ENCODE measurements at places on chromosomes 5 and 9. TPM values are rescaled to one million over a fixed set of nuclear protein-coding genes. Genes with fewer than 3 reads are reported as not detected.
A peak's percentile ranks its signal among the peaks of the same experiment; 100 is the strongest.

Gene GPRIN1
- total RNA-seq, result 5.9 TPM

Gene GADD45G
- total RNA-seq, result 68.6 TPM

Gene ALDH1A1
- total RNA-seq, result not detected

Gene RGS7BP
- total RNA-seq, result not detected

DNA sequence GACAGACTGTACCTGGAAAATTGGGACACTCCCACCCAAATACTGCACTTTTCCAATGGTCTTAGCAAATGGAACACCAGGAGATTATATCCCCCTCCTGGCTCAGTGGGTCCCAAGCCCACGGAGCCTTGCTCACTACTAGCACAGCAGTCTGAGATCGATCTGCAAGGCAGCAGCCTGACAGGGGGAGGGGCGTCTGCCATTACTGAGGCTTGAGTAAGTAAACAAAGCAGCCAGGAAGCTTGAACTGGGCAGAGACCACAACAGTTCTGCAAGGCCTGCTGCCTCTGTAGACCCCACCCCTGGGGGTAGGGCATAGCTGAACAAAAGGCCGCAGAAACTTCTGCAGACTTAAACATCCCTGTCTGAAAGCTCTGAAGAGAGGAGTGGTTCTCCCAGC, 260.0 kb upstream of the ST8SIA4 start:
- no peak for DNase-seq

DNA sequence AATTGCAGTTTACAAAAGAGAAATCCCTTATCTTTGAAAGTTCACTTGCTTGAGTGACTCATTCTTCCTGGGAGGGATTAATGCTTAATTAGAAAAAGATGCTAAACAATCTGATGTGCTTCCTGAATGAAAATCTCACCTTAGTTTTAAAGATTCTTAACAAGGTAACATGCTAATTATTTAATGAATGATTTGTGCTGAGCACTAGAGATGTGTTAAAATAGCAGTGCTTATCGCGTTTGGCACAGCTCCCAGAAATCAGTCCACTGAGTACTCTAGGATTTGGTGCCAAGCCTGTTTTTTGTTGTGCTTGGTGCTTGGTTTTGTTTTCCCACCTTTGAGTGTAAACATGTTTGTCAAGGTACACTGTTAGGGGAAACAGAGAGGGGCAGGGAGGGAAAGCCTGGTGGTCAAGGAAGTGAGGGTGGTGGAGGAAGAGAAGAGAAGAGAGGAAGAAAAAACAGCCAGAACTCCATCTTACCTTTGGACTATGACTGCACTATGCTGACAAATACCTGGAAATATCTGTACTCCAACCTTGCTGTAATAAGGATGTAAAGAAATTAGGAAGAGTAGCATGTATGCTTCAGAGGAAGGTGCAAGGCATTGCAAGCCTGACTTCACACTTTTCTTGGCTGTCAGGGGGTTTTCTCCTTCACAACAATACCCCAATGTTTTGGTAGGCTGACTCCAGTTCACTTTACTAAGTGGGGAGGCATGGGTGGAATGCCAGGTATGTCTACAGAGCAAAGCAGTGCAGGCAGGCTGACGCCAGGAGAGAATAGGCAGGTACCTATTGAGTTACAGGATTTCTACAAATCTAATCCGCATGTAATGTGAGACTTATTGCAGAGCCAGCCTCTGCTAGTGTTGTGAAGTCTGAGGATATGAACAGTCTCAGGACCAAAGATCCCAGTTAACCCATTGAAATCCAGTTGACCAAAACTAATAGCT, 157.2 kb upstream of the ISL1 start:
- no peak for DNase-seq

DNA sequence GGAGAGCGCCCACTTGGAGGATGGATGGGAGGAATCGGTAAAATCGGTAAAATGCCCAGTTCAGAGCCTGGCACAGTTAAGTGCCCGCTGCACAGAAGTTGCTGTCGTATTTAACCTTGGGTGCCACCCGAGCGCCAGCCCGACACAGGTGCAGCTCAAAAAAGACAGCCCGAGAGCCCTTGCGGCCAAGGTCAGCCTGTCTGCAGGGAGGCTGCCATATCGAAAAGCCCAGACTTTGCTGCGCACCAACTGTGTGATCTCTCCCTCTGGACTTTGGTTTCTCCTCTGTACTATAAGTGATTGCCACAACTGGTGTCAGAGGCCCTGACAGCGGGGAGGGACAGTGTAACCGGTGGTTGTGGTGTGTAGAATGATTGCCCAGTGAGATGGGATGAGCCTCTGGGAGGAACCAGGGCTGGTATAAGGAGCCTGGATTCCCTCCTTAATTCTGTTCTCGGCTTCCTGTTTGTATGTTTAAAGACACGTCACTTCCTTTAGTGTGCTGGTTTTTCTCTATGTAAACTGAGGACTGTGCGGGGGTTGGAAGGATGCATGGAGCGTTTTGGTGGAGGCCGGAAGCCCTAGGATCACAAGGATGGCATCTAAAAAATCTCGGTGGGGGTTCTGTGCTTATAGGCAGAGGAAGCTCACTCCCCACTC, 792 bp downstream of the NTMT1 start:
- no peak for DNase-seq

DNA sequence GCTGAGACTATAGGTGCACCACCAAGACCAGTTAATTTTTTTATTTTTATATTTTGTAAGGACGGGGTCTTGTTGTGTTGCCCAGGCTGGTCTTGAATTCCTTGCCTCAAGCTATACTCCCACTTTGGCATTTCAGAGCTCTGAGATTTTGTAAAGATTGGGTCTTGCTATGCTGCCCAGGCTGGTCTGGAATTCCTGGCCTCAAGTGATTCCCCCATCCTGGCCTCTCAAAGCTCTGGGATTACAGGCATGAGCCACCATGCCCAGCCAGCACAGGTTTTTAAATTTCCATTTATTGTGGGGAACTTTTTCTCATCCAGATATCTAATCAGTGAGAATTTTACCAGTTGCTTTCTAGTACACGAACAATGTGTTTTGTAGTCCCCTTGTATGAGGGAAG, 156.1 kb upstream of the VLDLR start:
- DNase-seq, result no peak

GRCh38 chr5:82470185-82470994, 192.2 kb upstream of the RPS23 start:
- no peak for DNase-seq

Gene OCLN
- 0.67 TPM for total RNA-seq

DNA sequence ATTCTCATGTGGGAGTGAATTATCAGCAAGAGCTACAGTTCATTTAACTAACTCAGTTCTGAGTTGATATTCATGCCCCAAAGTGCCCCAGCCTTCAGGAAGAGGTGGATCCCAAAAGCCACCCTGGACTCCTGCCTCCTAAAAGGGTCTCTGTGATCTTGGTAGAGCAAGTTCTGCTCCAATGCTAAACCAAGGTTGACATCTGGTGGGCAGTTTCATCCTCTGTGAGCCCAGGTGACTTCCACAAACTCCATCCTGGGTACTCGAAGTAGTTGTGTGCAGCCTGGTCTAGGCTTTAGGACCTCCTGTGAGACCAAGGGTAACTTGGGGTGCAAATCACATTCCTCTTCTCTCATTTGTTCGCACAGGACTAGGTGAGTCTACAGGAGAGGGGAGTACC, 816.8 kb downstream of the MTRR start:
- no peak for DNase-seq

Gene SLC46A2
- total RNA-seq, result not detected

- peak; percentile 67 for DNase-seq
Measured at GRCh38 chr5:141814064-141814964, 63.9 kb downstream of the PCDH1 start.

Gene GARIN3
- not detected for total RNA-seq

DNA sequence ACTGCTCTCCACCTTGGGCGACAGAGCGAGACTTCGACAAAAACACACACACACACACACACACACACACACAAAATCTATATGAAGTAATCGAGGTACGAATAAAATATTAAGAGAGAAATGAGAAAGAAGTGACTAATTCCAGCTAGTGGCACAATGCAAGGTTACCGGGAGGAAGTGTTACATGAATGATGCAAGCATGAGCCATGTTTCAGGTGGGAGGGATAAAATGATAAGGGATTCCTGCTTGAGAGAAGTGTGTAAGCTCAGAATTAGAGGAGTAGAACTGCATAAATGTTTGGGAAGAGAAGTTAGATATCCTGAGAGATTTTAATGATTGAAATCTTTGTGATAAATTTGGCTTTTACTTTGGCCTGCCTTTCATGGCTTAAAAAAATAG, 18.8 kb downstream of the HAPLN1 start:
- DNase-seq, result no peak

Gene HMMR
- total RNA-seq, result 31.4 TPM
